Substantia nigra (tissue), 51 donors: ENCODE measurements at places on chromosomes 2 and 18.

DNA sequence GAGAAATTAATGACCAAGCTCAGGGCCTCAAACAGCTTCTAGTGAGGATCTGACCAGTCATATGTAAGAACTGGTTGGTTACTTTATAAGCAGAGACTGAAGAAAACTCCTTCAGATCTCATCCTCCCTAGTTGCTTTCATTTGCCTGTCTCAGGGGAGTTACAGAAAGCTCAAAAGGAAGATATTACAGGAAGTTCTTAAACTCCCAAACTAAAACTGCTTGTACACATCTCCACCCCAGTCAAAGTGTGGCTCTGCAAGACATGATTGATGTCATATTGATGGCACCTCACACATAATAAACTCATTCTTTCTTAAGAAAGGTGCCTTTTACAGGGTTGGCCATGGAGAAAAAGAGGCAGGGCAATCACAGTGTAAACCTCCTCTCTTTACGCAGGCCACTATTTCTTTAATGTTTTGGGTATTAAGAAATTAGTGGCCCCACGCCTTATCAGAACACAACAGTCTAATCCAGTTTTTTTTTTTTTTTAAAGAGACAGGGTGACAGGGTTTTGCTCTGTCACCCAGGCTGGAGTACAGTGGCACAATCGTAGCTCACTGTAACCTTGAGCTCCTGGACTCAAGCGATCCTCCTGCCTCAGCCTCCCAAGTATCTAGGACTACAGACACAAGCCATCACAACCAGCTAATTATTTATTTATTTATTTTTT lies 62.6 kb upstream of the STK17B start:
- no peak for DNase-seq

DNA sequence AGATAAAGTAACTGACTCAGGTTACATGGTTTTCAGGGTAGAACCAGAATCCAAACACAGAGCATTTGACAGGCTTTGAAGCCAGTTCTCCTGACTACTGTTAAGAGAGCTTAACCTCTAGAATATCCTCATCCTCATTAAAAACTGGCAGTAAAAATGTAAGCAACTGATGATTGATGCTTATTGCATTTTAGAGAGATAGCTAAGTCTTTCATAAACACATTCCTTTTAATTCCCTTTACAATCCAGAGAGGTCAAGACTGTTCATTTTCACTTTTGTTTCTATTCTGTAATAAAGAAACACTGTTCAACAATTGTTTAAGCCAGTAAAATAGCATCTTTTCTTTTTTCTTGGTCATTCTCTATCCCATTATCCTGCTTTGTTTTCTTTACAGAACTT lies 53.9 kb upstream of the RAB27B start:
- DNase-seq, result no peak

DNA sequence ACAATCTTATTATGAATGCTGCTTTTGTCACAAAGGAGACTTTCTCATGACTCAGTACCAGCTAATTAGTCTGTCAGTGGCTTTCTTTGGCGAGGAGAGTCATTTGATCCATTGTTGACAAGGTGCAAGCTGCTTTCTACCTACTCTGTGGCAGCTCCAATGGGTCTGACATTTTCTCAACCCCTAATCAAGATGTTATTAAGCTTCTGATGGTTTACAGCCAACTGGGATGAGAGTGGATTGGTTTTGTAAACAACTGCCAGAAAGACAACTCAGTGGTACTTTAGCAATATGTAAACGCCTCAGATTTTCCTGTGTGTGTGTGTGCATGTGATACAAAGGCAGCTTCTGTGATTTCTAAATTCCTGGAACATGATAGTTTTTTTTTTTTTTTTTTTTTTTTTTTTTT lies 8.2 kb upstream of the CLIP4 start:
- no peak for DNase-seq

GRCh38 chr2:23460993-23461392 lies 76.0 kb downstream of the KLHL29 start:
- no peak for DNase-seq

DNA sequence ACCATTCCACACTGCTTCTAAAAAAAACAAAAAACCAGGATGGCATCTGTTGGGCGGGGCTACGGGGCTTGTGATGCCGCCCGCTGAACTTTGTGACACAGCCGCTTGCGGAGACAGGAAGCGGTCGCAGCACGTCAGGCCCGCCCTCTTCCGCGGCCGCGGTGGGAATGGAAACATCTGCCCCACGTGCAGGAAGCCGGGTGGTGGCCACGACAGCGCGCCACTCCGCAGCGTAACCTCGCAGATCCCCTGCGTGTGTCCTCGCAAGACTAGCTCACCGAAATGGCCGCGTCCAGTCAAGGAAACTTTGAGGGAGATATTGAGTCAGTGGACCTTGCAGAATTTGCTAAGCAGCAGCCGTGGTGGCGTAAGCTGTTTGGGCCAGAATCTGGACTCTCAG lies 168.5 kb downstream of the SUCLG1 start:
- DNase-seq, result no peak

DNA sequence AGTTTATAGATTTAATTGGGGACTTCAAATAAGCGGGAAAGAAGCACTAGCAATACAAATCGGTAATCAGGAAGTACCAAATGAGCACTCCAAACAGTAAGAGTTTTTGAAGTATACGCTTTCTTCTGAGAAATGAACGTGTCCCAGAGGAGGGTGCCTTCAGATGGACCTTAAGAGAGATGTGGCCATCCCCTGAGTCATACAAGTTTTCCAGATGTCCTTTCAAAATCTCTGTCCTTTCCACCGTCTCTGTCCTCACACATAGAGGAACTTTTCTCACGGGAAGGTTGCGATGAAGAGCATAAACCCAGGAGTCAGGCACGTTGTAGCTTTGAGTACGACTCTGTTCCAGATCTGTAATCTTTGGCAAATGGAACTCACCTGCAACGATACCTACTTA lies 1.7 kb upstream of the SMAD2 start:
- DNase-seq, result no peak

DNA sequence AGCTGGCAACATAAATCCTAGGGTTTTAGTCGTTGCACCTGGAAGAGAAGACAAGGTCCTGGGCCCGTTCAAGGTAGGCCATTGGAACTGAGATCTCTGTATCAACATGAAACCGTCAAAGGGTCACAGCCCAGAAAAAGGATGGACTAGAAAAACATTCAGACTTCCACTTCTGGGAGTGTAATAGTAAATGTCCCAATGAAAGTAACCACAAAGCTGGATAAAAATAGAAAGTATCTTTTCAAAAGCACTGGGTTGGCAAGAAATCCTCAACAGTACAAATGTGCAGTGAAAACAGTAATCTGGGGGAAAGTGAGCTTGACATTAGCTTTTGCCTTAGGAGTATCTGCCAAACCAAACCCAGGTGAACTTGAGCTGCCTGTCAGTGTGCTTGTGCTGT lies 12.9 kb downstream of the CGREF1 start:
- DNase-seq, result no peak

- no peak for DNase-seq
Measured at GRCh38 chr2:97950329-97951154, 45.2 kb downstream of the TMEM131 start.

- no peak for DNase-seq
Measured at GRCh38 chr2:112582314-112582746, 2.1 kb upstream of the CHCHD5 start.

DNA sequence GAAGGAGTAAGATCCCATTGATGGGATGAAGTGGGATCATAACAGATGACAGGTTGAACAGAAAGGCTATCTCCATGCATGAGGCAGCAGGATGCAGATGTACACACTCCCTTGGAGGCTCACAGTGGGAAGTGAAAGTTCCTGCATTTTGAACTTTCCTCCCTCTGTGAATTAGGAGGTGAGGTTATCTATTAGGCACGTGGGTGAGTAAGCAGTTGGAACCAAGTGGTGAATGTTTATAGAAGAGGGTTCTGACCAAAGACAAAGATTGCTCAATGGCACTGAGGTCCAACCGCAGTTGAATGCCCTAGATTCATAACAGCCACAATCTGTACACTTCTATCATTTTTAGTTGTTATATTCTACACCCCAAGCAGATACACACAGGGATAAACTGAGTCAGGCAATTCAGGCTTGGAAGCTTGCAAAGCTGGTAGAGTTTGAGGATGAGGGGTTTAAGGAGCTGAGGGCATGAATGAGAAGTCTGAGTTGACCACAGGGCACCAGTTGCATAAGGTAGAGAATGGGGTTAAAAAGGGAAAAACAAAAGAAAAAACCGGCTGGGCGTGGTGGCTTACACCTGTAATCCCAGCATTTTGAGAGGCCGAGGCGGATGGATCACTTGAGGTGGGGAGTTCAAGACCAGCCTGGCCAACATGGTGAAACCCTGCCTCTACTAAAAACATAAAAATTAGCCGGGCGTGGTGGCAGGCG lies 7.1 kb upstream of the KCMF1 start:
- no peak for DNase-seq

GRCh38 chr2:237480988-237481525 lies 6.0 kb upstream of the MLPH start:
- no peak for DNase-seq

DNA sequence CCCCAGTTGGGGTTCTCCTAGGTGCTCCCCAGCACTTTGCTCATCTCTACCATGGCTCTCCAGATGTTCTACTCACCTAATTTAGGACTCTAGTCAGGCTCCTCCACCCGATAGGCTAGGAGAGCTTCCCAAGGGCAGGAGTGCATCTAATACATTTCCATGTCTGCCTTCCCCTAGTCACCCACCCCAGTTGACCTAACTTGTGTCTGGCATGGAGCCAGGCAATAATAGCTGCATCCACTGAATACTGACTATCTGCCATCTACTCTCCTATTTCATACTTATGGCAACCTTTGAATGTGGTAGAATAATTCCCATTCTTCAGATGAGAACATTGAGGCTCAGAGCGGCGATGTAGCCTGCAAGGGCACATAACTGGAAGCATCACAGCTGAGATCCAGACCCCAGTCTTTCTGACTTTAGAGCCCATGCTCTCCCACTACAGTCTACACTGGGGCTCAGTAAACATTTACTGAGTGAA lies 71.8 kb upstream of the YWHAQ start:
- DNase-seq, result no peak

DNA sequence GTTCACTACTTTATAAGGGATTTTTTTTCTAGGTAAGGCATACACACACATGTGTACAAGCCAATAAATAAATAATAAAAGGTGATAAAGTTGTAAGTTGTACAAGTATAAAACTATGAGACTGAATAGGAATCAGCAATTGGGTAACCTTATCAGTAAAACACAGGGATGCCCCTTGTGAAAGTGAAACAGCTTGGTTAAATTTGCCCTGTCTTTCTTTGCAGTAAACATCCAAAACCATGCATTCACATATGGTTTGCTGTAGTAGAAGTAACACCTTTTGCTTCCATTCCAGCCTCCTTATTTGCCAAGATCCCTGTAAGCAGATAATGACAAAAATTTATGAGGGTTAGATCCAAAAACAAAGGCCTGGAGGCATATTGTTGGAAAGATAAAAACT lies 44.3 kb upstream of the NEUROD1 start:
- DNase-seq, result no peak

- no peak for DNase-seq
Measured at GRCh38 chr2:155839436-155839835, 493.1 kb downstream of the NR4A2 start.

DNA sequence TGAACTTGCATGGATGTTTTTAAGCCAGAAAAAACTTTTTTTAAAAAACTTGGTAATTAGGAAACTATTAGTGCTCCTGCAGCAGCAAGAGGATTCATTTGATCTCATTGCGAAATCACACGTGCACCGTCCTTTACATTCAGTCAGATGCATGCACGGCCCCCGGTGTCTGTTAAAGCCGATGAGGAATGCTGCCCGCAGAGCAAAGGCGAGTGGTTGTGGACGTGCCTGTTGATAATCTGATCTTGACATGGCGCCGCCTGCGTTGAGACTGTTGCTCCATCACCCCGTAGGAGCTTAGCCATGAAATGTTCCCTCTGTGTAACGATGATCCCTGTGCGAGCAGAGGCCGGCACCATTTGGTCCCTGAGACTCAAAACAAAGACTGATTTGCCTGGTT lies 300.0 kb downstream of the GBX2 start:
- no peak for DNase-seq

GRCh38 chr2:104863146-104863467 lies 9.2 kb downstream of the POU3F3 start:
- DNase-seq, result no peak

- DNase-seq, result no peak
Measured at GRCh38 chr18:34529358-34530335, 180.5 kb upstream of the DTNA start.

- no peak for DNase-seq
Measured at GRCh38 chr2:109379507-109379906, 234.3 kb downstream of the SEPTIN10 start.
